ENCODE measurements at places on chromosomes 16 and 17. TPM values are rescaled to one million over a fixed set of nuclear protein-coding genes. Genes with fewer than 3 reads are reported as not detected.

Gene SCN4A
- total RNA-seq, result 1.5 TPM

GRCh38 chr16:85523602-85524364, 89.3 kb upstream of the GSE1 start:
- DNase-seq, result no peak

- no peak for DNase-seq
Measured at GRCh38 chr17:34725008-34725407, 145.6 kb downstream of the TMEM132E start.

- no peak for DNase-seq
Measured at GRCh38 chr17:50352072-50352692, 6.3 kb downstream of the XYLT2 start.

DNA sequence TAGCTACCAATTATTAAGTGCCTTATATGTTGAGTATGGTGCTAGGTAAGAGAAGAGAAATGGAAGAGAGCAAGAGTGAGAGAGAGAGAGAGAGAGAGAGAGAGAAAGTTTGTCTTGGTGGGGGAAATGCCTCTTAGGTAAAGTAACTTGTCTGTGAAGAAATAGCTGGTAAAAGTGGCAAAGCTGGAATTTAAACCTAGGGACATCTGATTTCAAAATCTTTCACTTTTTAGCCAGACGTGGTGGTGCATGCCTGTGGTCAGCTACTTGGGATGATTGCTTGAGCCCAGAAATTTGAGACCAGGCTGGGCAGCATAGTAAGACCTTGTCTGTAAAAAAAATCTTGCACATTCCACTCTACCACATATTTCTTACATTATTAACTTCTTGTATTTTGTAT, 23.0 kb upstream of the CDR2 start:
- no peak for DNase-seq
